ENCODE measurements at places on chromosomes 2 and 18.

- DNase-seq = no peak
Observed at GRCh38 chr2:237675316-237675715, 47.9 kb downstream of the LRRFIP1 start.

GRCh38 chr2:104702031-104702850 lies 151.7 kb upstream of the POU3F3 start:
- no peak for DNase-seq

DNA sequence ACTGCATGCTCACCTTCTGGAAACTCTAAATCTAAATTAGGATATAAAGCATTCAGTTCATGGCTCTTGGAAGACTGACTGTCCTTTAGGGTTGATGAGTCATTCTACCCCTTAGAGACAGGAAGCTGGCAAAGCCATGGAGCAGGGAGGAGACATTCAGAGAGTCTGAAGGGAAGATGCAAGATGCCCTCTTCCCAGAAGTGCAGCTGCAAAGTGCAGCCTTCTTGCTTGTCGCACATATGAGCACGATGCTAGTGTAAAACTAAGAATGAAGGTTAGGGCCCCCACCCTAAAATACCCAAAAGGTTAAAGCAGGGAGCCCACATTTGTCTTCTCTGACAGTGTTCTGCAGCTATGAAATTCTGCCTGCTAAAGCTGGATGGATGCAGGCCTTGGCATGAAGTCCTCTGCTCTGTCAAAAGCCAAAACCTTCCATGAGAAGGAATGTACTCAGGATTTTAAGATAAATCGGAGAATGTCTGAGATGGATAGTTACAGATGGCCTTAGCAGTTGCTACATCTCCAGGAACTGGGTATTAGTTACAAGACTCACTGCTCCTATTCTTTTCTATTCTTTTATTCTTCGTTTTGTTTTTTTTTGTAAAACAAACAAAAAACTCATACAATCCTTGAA lies 89.7 kb downstream of the POLE4 start:
- no peak for DNase-seq

DNA sequence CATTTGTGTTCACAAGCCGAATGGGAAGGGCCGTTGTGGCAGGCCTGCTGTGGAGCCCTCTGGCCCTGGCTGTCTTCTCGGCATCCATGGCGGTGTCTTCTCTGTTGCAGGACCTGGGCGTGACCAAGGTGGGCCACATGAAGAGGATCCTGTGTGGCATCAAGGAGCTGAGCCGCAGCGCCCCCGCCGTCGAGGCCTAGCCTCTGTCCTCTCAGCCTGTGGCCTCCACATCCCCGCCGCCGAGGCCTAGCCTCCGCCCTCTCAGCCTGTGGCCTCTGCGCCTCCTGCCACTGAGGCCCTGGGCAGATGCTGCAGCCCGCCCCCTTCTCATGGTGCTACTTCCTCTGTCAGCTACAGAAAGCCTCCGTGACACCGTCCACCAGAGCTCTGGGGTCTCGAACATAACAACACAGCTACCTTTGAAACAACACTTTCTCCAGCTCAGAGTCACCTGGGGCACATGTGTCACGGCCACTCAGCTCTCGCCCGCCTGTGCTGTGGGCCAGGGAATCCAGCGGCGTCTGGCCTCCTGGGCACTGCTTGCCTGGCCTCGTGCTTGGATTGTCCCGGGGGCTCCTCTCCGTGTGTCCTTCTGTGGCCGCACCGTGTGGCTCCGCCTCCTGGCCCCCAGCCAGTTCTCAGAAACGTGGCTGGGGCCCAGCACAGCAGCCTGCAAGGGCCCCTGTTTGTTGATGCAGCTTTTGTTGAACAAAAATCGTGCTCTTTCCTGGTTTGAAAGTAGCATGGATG lies 97.1 kb downstream of the USP40 start:
- no peak for DNase-seq

DNA sequence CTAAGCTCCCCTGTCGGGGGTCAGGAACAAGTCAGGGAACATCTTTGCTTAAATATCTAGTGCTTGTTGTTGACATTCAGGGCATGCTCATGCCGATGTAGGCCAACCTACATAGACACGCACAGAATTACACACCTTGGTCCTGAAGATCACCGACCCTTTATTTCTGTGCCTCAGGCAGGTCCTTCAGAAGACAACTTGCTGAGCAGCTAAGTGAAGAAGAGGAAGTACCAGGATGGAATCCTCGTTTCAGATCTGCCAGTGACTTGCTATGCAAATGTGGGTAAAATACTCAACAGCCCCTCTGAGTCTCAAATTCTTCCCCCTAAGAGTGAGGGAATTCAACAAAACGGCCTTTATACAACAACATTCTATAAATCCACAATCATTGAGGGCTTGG lies 494.7 kb downstream of the BCL11A start:
- no peak for DNase-seq

DNA sequence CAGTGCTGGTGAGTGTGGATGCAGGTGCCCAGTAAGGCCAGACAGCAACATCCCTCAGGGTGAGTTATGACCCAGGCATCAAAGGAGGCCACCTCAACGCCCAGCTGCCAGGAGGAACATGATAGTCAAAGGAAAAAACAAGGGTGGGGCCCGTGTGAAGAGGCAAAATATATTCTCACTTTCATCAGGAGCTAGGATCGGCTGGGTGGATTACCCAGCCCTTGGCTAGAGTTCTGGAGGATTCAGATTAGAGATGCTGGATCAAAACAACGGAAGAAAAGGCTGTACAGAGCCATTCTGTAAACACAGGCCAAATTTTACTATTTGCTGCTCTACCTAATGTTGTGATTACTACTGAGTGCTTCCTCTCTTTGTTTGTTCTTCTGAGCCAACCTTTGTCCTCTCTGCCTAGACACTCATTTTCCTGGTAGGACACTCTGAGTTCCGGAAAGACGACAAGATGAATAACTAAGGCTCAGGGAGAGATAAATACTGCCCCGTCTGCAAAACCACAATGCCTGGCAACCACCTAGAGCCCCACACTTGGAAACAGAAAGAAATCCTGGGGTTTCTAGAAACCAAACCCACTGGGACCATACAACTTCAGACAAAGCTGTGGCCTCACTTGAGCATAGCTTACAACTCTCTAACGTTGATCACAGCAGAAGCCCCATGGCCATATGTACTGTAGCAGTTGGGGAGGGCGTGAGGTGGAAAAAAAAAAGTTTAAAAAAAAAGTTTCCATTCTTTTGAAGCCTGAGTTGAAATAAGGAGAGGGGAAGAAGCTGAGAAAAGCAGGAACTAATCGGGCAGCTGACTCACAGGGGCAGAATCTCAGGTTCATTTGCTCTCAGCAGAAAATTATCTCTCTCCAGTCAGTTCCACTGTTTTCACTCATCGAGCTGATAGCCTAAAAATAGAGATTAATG lies 17.8 kb upstream of the PMAIP1 start:
- DNase-seq = no peak

GRCh38 chr18:35368595-35368994 lies 8.5 kb downstream of the ZNF396 start:
- no peak for DNase-seq

- no peak for DNase-seq
Observed at GRCh38 chr2:220646424-220646823, 925.7 kb downstream of the EPHA4 start.

DNA sequence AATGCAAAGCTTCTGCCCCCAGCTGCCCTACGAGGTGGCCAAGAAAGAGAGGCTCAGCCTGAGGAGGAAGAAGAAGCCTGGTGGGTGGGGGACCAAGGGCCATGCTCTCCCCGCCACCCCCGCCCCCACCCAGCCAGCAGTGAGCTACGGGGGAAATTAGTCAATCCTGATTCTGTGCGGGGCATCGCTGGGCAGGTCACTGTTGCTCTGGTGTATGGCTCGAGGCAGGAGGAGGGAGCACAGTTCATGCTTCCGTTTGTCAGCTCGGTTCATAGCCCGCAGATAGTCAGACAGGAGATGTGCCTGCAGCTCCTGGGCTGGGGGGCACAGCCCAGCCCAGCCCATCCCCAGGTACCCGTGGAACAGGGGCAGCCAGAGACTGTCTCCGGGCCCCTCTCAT lies 17.1 kb downstream of the RAMP1 start:
- DNase-seq = no peak

DNA sequence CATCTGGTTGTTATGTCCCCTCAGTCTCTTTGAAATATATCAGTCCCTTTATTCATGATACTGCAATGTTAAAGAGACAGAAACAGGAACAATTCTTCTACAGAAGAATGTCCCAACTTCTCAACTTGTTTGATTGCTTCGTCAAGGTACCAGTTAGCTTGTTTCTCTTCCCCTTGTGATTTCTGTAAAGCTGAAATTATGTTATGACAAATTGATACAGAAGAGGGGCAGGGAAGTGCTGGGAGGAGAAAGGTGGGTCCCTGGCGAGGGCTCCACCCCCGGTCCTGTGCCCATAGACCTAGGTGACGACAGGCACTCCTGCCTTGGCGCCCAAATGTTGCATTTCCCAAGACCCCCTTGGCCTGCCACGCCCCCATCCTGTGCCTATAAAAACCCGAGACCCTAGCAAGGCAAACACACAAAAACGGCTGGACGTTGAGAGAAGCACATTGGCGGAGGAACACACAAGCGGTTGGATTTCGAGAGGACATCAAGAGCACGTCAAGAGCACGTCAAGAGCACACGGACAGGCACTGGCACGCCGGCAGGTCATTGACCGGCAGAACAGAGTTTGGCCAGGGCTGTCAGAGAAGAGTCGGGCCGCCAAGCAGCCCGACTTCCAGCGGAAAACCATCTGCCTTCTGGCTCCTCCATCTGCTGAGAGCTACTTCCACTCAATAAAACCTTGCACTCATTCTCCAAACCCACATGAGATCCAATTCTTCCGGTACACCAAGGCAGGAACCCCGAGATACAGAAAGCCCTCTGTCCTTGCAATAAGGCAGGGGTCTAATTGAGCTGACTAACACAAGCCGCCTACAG lies 11.5 kb upstream of the RTN4 start:
- no peak for DNase-seq

- DNase-seq = no peak
Observed at GRCh38 chr2:159653962-159654361, 37.6 kb upstream of the BAZ2B start.

DNA sequence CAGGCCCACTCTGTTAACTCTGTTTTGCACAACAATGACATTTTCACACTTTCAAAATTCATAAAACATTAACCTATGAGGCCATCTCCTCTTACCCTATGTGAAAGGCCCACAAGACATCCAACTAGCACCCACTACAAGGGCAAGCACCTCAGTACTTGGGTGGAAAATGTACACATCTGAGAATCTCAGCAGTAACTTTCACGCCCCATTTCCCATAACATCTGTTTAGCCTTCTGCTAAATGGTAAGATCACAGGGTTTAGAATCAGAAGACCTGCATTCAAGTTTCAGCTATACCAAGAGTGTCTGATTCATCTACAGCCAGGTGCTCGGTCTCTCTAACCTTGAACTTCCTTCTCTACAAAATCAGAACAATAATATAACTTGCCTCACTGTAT lies 89.2 kb downstream of the SP100 start:
- DNase-seq = no peak

GRCh38 chr2:140275427-140275826 lies 1495.2 kb upstream of the NXPH2 start:
- no peak for DNase-seq

- no peak for DNase-seq
Observed at GRCh38 chr2:28286678-28287077, 106.0 kb upstream of the FOSL2 start.

- no peak for DNase-seq
Observed at GRCh38 chr18:35042389-35043071, 1.3 kb downstream of the MAPRE2 start.

GRCh38 chr2:145975406-145975805 lies 1455.5 kb upstream of the ZEB2 start:
- no peak for DNase-seq

DNA sequence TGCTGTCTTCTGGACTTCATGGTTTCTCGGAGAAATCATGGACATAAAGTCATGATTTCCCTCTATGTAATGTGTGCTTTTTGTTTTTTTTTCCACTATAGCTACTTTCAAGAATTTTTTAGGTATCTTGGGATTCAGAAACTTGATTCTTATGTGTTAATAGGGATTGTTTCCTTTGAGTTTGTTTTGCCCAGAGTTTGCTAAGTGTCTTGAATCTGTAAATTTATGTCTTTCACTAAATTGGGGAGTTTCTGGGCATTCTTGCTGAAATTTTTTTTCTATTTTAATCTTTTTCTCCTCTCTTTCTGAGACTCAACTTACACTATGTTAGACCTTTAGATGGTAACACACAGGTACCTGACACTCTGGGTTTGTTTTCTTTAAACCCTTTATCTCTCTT lies 182.7 kb downstream of the LAMA1 start:
- no peak for DNase-seq

DNA sequence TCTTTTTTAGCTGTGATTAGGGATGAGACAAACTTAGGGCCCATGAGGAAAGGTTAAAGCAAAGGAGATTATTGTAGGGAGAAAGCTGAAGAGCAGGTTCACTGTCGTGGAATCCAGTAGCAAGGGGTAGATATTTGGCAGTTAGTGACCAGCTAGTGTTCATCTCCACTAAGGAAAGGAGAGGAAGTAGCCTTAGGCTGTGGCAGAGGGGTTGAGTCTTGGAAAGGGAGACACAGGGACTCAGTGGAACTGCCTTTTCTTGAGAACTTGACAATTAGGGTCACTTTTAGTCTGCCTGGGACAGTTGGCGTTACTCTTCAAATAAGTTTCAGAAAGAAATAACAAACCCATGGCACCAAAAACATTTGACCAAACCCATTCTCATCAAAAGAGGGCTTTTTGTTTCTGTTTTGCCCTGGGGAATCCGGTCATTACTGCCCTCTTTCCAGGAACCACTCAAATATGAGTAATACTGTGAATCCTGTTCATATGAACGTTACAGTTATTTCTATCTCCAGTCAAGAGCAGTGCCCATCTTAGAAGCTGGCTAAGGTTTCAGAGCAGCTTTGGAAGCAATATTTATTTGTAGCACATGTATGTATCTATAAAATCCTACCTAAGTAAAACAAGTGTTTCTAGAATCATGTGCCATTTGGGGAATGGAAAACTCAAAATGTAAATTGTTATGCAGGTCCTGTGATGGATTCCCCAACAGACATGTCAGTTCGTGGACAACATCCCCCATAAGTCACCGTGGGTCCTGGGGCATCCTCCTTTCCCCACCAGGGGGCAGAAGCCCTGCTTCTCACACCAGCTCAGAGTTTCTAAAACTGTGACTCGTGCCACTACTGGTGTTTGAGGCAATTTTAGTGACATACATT lies 77.3 kb upstream of the PHLPP1 start:
- no peak for DNase-seq

GRCh38 chr2:65485839-65486238 lies 53.4 kb upstream of the SPRED2 start:
- DNase-seq = no peak
